ENCODE measurements at places on chromosomes 11 and 22.

GRCh38 chr11:129460714-129461113, 85.1 kb downstream of the BARX2 start:
- DNase-seq: peak; percentile 51

GRCh38 chr11:59062602-59063529, 23.2 kb upstream of the GLYATL1B start:
- DNase-seq: no peak

DNA sequence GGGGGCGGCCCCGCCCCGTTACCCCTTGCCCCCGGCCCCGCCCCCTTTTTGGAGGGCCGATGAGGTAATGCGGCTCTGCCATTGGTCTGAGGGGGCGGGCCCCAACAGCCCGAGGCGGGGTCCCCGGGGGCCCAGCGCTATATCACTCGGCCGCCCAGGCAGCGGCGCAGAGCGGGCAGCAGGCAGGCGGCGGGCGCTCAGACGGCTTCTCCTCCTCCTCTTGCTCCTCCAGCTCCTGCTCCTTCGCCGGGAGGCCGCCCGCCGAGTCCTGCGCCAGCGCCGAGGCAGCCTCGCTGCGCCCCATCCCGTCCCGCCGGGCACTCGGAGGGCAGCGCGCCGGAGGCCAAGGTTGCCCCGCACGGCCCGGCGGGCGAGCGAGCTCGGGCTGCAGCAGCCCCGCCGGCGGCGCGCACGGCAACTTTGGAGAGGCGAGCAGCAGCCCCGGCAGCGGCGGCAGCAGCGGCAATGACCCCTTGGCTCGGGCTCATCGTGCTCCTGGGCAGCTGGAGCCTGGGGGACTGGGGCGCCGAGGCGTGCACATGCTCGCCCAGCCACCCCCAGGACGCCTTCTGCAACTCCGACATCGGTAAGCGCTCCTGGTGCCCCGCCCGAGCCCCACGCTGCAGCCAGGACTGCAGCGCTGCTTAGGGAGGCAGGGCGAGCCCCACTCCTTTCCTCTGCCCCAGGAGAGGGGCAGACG, at the start of gene TIMP3:
TSS of gene TIMP3 (plus strand) at position 169 of the 700 bp plus-strand sequence. CDS start at position 466, 297 bp downstream.
- DNase-seq: no peak

DNA sequence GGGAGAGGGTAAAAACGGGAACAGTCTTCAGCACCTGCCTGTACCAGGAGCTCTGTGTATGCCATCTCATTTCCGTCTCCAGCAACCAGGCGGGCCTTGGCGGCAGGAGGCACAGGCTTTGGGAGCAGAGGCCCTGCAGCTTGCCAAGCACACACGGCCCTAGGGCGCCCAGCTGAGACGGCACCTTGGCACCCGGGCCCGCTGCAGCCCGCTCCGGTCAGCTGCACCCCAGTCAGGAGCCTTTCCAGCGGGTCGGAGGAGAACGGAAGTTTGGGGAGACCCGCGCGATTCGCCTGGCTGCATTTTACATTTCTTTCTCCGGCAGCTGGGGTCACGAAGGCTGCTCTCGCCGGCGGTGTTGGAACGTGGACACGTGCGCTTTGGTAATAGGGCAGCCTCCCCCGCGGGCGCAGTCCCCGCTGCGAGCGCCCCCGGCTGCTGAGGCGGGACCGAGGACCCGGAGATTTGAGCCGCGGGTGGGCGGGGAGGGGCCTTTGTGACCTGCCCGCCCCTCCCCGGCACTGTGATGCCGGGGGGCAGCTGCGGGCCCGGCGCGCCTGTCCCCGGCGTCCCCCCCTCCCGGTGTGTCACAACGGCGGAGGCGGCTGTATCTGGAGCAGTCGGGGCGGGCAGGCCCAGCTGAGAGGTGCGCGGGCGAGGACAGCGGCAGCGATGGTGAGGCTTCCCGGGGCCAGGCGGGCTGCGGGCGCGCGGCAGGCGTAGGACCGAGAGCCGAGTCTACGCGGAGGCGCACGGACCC, at the start of gene TUBA8:
TSS of gene TUBA8 (plus strand) at position 616 of the 760 bp plus-strand sequence. CDS start at position 673, 57 bp downstream.
- DNase-seq: no peak

- DNase-seq: no peak
These were observed 24.3 kb upstream of the GLYATL1 start for GRCh38 chr11:58914821-58915543.

- DNase-seq: no peak
These were observed 15.0 kb downstream of the INCENP start for GRCh38 chr11:62138630-62139425.

DNA sequence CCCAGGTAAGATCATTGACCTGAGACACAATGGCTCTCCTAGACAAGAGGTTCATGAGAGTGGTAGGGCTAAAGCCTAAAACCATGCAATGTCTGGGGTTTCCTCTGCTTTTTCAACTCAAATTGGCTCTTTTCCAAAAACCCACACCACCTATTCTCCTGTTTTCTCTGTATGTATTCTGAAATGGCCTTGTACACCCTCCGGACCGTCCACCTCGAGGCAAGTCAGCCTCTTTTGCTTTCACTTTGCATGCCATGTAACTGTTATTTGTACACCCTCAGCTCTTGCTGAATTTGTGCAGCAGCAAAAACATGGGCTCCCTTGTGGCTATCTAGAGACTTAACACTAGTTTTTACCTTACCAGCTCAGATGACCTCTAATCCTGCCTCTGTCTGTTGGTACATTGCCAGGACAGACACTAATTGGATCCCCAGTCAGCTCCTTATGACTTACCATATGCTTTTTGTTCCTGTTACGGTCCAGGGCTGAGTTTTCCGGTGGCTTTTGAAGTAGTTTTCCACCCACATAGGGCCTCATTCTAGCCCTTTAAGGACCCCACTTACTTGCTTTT, 288.0 kb downstream of the SBF2 start:
- no peak for DNase-seq

DNA sequence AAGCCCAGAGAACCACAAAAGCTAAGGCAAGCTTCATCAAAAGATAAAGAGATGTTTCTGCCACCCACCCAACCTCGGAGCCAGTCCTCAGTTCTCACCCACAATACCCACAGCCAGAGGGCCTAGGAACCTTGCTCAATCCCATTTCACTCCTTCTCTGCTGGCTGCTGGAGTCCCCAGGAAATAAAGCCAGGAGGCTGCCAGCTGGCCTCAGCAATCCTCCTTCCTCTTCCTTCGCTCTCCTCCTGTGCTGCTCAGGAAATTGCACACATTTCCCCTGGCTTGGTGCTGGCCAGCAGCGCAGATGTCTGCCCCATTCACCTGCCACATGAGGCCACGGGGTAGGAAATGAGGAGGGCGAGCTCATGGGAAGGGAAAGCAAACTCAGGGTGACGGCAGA, 91.8 kb upstream of the LDLRAD3 start:
- no peak for DNase-seq

- DNase-seq: no peak
These were observed 40.5 kb upstream of the RIC3 start for GRCh38 chr11:8209208-8209807.

- no peak for DNase-seq
These were observed 86.2 kb downstream of the ZNRF3 start for GRCh38 chr22:28969401-28970168.

DNA sequence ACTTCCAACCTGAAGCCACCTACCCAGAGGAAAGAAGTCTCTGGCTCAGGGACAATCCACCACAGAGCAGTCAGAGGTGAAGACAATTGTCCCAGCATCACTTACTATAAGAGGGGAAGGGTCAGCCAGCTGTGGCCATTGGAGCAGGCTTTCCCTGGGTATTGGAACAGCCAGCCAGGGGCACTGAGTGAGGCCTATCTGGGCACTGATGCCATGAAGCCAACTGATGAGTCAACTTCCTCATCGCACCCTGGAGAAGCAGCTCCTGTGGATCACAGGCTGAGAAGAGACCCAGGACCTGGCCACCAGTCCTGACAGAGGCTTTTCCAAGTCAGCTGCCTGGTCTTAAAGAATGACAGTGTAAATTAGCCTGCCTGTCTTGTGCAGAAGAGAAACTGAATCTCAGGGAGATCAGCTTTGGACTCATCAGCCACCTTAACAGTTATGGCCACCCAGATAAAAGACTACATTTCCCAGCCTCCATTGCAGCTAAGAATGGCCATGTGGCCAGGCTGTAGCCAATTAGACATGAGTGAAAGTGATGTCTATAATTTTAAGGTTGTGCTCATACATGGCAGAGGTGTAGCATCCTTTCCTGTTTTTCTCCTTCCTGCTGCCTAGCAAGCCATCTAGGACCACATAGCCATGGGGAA, 19.0 kb downstream of the CHST1 start:
- no peak for DNase-seq

DNA sequence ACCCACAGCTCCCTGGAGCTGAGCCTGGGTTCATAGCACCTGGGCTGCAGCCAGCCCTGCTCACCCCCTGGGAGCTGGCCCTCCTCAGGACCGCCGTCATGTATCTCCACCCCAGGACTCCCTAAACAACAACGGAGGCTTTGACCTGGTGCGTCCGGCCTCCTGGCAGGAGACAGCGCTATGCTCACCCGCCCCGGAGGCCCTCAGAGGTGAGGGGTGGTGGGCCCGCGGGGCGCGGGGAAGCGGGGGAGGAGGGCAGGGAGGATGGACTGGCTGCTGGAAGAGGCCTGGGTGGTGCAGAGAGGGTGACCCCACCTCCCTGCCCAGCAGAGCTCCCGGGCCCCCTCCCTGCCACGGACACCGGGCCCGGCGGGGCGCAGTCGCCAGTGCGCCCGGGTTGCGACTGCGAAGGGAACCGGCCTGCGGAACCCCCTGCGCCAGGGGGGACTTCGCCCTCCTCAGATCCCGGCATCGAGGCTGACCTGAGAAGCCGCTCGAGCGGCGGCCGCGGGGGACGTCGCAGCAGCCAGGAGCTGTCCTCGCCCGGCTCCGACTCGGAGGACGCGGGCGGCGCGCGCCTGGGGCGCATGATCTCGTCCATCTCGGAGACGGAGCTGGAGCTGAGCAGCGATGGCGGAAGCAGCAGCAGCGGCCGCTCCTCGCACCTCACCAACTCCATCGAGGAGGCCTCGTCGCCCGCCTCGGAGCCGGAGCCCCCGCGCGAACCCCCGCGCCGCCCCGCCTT, 3.1 kb downstream of the MAPK8IP2 start:
- DNase-seq: no peak

DNA sequence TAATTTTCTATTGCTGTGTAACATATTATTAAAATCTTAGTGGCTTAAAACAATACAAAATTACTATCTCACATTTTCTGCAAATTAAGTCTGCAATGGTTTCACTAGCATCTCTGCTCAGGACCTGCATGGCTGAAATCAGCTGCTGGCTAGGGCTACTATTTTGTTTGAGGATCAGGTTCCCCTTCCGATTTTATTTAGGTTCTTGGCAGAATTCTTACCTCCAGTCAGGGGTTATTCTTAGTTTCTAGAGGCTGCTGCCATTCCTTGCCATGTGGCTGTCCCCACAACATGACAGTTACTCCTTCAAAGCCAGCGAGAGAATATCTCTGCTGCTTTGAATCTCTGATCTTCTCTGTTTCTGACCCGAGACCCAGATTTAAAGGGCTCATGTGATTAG, 424.5 kb upstream of the ANO5 start:
- DNase-seq: no peak
